ENCODE measurements at places on chromosomes 3 and 15.
A peak's percentile ranks its signal among the peaks of the same experiment; 100 is the strongest.

DNA sequence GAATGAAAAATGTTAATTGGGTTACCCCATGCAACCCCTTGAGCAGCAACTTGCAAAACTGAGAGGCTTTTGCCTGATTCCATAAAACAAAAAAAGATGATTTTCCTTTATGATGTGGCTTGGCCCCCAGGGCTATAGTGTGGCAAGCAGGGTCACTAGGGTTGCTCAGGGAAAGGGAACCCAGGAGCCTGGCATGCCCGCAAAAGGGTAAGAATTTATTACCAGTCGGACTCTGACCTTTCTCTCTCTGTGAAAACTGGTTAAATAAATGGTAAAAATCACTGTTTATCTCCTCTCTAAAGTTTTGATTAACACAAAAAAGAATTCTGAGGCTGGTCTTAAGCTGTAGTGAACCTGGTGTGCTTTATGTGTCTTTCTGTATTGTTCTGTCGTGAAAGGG, 37.7 kb upstream of the SEC61A1 start:
- DNase-seq: no peak

DNA sequence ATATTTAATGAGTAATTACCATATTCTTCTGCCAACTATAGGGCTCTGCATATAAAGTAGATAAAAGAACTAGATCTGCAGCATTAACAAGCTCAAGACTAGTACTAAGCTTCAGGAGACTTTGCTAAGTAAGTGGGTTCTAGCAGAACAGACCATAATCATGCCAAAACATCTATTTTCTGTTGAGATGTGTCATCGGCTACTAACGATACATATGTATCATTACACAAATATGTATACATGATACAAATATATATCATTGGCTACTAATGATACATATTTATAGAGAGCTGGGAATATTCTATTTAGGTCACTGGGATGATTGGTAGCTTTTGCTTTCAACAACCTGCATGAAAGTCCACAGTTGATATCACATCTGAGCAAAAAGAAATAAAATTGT, 185.8 kb upstream of the DCBLD2 start:
- no peak for DNase-seq

- DNase-seq: no peak
Measured at GRCh38 chr3:188789251-188789650, 382.5 kb upstream of the TPRG1 start.

DNA sequence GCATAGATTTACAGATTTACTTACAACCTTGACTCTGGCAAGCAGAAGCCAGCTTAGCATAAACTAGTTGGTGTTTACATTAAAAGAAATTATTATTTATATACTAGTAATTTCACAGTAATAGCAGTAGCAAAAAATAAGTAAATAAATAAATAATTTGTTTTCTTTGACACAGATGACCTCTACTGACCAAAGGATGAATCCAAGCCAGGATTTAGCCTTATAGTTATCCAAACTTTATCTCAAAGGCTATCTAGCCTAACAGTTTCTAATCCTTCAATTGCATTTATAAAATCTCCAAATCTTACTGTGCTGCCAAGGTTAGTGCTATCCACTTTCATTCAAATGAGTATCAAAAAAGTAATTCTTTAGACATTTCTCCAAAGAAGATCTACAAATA, 64.3 kb downstream of the FRMD5 start:
- DNase-seq: no peak

DNA sequence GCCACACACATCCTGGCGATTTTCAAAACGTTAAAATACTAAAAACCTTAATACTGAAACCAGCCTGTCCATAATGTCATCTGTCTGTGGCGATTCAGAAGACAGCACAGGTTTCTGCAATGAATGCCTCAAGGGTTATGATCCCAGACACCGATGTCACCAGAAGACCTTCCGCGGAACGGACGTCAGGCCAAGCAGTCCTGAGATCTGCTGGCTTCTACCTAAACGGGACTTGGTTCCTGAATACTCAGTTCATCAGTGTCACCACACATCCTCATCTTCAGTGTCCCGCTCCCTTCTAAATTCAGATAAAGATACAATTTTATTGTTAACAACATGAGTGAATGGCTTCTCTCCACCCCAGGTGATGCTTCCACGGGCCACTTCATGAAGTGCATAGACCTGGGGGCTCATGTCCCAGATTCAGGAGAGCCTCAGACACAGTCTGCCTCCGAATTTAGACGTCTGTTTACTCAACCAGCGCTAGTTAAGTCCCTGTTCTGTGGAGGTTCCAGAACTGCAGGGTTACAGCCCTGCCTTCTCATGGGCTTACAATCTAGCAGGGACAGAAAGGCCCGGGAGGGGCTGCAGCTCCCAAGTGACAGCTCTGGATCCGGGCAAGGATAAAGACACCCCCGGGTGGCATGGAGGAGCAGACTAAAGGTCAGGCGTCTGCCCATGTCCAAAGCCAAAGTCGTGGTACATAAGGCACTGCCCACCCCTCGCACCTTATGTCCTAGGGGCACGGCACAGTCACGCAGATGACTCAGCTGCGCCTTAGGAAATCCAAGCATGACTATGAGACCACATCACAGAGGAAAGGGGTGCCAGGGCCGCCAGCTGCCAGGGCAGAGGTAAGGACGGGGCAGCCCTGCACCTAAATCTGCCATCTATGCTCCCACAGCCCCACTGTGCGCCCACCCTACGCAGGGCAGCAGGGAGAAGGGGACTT, 75.9 kb downstream of the VGLL4 start:
- DNase-seq: peak; percentile 91

GRCh38 chr15:33013827-33014445, 180.6 kb downstream of the FMN1 start:
- peak; percentile 72 for DNase-seq

GRCh38 chr15:79440355-79440908, 8.3 kb downstream of the MINAR1 start:
- no peak for DNase-seq

DNA sequence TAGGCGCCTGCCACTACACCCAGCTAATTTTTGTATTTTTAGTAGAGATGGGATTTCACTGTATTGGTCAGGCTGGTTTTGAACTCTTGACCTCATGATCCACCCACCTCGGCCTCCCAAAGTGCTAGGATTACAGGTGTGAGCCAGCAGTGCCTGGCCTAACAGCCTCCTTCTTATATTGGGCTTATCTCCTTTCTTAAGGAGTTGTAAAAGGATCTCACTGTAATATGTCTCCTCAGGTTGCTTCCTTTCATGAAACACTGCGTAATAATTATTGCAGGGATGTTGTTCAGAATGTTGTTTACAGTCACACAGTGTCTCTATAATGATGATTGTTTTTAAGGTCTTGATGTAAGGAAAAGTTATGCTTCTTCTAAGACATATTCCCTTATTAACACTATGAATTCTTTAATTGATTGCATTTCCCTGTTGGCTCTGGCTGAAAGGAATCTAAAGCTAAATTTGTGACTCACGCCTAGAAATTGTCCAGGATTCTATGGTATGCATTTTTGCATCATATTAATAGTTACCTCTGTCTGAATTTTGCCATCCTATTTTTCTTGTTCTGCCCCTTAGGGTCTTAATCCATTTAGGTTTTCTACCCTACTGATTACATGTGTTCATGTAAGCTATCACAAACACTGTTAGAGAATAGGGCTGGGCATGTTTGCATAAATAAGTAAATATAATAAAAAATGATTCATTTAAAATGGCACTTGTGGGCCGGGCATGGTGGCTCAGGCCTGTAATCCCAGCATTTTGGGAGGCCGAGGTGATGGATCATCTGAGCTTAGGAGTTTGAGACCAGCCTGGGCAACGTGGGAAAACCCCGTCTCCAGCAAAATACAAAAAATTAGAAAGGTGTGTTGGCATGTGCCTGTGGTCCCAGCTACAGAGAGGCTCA, 24.5 kb upstream of the RNF111 start:
- no peak for DNase-seq

GRCh38 chr3:49930922-49931321, 1.3 kb upstream of the MON1A start:
- DNase-seq: no peak

- no peak for DNase-seq
Measured at GRCh38 chr3:46994801-46995731, 15.6 kb downstream of the NBEAL2 start.

DNA sequence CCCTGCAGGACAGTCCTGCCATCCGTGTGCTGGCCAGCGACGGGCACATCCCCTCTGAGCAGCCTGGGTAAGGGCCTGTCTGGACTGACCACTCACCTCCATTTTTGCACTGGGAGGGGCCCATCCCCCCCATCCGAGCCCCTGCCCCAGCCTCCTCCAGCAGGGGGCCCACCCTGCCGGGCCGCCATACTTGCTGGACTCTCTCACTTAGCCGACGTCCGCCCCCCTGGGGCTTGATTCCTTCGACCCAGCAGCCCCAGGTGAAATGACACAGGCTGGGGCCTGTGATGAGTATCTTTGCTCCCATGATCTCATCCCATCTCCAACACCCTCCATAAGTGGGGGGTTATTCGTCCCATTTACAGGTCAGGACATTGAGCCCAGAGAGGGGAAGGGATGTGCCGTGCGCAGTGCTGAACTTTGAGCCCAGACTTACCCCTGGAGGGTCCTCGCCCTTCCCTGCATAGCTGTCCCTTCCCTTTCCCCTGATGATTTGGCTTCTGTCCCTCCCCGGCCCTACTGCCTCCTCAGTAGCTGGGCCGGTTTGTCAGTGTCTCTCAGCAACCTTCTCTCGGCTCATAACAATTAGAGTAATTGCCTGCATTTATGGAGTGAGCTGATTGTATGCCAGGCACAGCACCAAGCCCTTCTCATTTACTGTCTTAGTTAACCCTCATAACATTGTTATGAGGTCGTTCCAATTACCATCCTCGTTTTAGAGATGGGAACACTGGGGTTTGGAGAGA, 4.2 kb downstream of the LMAN1L start:
- no peak for DNase-seq

DNA sequence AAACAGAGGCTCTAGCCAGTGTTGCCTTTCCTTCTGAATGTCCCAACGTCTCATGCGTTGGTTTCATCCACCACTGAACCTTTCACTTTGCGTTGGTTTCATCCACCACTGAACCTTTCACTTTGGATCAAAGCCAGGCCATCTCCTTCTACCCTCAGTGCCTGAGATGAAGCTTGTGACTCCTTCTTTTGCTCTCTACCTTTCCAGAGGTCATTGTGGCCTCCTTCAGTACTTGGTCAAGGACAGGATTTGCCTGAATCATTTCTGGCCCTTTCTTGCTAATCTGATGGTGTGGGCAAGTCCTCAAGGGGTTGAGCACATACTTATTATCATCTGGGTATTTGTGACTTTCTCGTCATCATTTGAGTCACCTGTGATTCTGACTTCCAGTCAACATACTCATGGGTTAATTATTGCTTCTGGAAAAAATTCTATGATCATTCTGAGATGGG, 50.0 kb downstream of the SELENOT start:
- DNase-seq: no peak

DNA sequence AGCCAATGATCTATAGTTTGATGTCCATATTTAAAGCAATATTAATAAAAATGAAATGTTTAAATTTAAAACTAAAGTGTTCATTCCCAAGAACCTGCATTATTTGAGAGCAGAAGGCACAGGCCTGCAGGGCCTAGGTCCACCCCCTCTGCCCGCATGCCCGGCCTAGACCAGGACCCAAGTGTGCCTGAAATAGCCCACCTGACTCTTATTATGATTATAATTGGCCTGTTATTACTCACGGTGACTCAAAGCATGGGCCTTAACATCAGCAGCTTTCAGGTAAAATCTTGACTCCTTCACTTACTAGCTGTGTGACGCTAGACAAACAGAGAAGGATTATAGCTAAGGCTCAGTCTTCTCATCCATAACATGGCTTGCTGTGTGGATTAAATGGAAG, 128.8 kb downstream of the PLCL2 start:
- DNase-seq: no peak

DNA sequence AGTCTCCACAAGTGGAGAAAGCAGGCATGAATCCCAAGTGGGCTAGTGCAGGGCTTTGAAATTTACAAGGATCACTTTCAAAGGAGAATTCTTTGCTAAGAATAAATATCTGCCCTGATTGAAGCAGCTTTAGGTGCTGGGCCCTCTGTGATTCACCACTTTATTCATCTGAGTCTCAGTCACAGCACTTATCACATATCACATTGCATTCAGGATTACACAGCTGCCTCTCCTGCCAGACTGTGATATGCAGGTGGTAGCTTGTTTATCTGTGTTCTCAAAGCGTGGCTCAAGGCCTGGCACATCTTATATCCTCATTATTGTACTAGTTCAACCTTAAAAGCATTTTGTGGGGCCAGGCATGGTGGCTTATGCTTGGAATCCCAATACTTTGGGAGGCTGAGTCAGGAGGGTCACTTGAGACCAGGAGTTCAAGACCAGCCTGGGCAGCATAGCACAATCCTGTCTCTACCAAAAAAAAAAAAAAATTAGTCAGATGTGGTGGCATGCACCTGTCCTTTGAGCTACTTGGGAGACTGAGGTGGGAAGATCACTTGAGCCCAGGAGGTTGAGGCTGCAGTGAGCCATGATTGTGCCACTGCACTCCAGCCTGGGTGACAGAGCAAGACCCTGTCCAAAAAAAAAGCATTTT, 156.9 kb upstream of the EIF1B start:
- no peak for DNase-seq

- no peak for DNase-seq
Measured at GRCh38 chr3:195461594-195462307, 18.9 kb upstream of the ACAP2 start.

DNA sequence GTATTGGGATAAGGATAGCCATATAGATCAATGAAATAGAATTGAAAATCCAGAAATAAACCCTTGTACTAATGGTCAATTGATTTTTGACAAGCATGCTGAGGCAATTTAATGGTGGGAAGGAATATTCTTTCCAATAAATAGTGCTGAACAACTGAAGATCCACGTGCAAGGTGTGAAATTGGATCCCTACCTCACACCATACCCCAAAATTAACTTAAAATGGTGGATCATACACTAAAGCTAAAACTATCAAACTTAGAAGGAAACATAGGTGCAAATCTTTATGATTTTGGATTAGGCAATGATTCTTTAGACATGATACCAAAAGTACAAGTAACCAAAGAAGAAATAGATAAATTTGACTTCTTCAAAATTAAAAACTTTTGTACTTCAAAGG, 22.1 kb upstream of the SYNM start:
- no peak for DNase-seq

DNA sequence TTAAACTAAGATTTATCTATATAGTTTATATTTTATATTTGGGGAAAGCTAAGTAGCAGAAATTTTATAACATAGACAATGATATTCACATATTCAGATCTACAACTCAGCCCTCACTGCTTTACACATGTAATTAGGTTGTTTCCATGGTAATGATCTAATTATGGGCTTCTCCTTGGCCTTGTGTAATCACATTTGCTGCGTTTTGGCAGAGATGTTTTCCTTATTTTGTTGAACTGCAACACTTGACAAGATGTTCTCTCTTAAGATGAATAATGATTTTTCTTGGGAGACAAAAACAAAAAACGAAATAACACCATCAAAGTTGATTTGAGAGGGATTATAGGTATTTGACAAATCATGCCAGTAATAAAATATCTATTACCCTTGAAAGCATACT, 635.6 kb upstream of the TBL1XR1 start:
- no peak for DNase-seq

Measured in H54 (cell line).